ENCODE measurements at places on chromosomes 2 and 18. TPM values are rescaled to one million over a fixed set of nuclear protein-coding genes. Genes with fewer than 3 reads are reported as not detected.

The RTTN gene
- polyA plus RNA-seq, result 14.9 TPM

The RPRM gene
- polyA plus RNA-seq, result 4.5 TPM

The PTRHD1 gene
- 31.1 TPM for polyA plus RNA-seq

The KANSL1L gene
- polyA plus RNA-seq, result 49.9 TPM

The NEB gene
- 8.1 TPM for polyA plus RNA-seq

The CLEC4F gene
- polyA plus RNA-seq, result not detected

The FBLN7 gene
- polyA plus RNA-seq, result 13.9 TPM

The TTLL4 gene
- polyA plus RNA-seq, result 44.4 TPM

DNA sequence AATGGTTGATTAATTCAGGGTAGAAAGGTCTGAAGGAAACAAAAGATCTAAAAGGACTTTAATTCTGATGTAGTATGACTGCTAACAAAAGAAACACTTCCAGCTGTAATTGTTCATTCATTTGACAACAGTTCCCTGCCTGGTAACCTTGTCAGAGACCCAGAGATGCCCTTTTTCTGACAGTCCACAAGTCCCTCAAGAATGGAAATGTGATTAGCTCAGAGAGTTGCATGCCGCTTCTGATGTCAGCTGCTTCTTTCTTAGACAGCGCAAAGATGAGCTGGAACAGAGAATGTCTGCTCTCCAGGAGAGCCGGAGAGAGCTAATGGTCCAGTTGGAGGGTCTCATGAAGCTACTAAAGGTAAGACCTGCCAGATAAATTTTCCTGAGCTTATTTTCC is 153.6 kb downstream of the DTNA start:
- DNase-seq, result no peak

GRCh38 chr2:63018439-63018838 is 32.2 kb upstream of the OTX1 start:
- no peak for DNase-seq

- no peak for DNase-seq
These were observed 12.7 kb downstream of the SMAD7 start for GRCh38 chr18:48937869-48938750.

- DNase-seq, result no peak
These were observed 191.0 kb upstream of the FN1 start for GRCh38 chr2:215626812-215627281.

DNA sequence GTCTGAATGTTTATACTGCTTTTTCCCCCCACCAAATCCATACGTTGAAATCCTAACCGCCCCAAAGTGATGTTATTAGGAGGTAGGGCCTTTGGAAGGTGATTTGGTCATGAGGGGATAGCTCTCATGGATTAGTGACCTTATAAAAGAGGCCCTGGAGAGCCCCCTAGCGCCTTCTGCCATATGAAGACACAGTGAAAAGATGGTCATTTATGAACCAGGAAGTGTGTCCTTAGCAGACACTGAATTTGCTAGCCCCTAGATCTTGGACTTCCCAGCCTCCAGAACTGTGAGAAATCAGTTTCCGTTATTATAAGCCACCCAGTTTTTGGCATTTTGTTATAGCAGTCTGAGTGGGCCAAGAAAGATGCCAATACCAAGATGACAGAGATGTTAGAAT is 7.2 kb upstream of the TSN start:
- no peak for DNase-seq

- no peak for DNase-seq
These were observed 12.7 kb upstream of the CDK15 start for GRCh38 chr2:201793631-201794030.

- DNase-seq, result no peak
These were observed 50.0 kb downstream of the NAB1 start for GRCh38 chr2:190698895-190699294.

GRCh38 chr18:68733707-68734106 is 18.8 kb upstream of the TMX3 start:
- DNase-seq, result no peak

DNA sequence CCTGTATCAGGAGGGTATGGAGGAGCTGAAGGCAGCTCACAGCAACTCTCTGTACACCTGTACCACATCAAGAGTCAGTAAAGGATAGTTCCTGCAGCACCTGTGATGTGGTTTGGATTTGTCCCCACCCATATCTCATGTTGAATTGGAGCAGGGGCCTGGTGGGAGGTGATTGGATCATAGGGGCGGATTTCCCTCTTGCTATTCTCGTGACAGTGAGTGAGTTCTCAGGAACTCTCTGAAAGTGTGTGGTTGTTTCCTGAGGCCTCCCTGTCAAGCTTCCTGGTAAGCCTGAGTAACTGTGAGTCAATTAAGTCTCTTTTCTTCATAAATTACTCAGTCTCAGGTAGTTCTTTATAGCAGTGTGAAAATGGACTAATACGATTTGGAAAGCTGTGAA is 28.9 kb downstream of the OSBPL1A start:
- no peak for DNase-seq

- no peak for DNase-seq
These were observed 466.3 kb downstream of the THSD7B start for GRCh38 chr2:137231628-137232027.

- DNase-seq, result no peak
These were observed 434.5 kb upstream of the GYPC start for GRCh38 chr2:126221506-126221905.

GRCh38 chr18:63236406-63236805 is 83.2 kb downstream of the BCL2 start:
- DNase-seq, result no peak

All from left renal cortex interstitium (tissue), 4 donors.